ENCODE measurements at places on chromosomes 16 and 17.
A peak's percentile ranks its signal among the peaks of the same experiment; 100 is the strongest.

GRCh38 chr16:9061358-9061813 lies 30.1 kb upstream of the HAPSTR1 start:
- no peak for DNase-seq

DNA sequence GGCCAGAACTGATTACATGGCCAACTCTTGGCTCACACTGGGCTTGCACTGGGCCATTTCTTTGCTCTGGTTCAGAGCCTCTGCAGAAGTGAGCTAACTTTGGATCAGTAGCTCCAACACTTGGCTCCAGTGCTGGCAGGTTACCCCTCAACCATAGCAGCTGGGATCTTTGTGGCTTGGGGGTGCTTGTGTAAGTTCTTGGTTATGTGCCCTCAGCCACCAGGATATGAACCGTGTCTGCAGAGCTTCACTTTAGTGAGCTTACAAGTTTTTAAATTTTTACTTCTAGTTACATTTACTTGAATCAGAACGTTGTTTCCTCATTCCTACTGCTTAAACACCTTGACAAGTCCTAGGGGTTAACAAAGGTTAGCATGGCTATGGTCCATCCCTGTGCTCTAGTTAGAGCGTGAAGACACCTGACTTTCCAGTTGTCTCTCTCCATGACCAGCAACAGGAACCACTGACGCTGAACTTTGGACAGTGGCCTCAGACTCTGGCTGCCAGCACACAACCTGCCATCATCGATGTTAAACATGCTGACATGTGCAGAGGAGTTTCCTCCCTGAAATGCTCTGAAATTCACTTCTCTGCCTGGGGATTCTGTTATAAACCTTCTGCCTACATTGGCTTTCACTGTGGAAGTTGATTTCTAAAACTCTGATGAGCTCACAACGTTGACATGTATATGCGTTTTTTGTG lies 4.1 kb downstream of the PDF start:
- DNase-seq, result no peak

GRCh38 chr16:58464916-58465731 lies 34.8 kb upstream of the NDRG4 start:
- no peak for DNase-seq

GRCh38 chr17:33375103-33375502 lies 82.0 kb upstream of the ASIC2 start:
- DNase-seq, result no peak

GRCh38 chr16:89201439-89202377 lies 1.4 kb upstream of the SLC22A31 start:
- peak; percentile 81 for DNase-seq

DNA sequence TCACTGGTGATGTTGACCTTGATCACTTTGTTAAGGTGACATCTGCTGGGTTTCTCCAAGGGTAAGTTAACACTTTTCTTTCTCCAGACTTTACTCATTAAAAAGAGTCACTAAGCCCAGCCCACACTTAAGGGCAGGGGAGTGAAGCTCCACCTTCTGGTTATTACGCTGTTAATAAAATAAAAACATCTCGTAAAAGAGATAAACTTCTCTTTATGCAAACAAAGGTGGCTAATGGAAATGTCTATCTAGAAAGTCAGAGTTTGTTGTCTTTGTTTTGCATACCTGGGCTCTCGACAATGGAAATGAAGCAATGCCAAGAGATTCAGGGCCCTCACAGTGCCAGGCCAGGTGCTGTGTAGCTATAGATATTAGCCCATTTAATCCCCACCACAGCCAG lies 134.4 kb downstream of the ZFHX3 start:
- DNase-seq, result no peak

- no peak for DNase-seq
These were observed 24.5 kb upstream of the PHOSPHO1 start for GRCh38 chr17:49255125-49255524.

- no peak for DNase-seq
These were observed 1.7 kb downstream of the VWA3A start for GRCh38 chr16:22093996-22094395.

GRCh38 chr17:72498364-72499210 lies 377.8 kb downstream of the SOX9 start:
- no peak for DNase-seq

DNA sequence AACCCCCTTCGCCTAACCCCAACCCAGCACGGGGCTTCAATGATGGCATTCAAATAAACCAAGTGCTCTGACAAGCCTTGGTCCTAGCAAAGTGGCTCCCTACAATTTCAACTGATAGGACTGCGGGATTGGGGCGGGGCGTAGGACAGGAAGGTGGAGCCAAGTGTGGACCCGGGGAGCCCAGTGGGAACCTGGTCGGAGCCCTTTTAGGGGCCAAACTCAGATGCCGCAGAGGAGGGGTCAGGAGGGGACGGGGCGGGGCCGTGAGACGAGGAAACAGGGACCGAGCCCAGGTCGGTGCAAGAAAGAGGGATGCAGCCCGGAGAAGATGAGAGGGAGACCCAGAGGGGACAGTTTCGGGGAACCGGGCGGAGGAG lies 13.2 kb upstream of the CDIPT start:
- DNase-seq, result no peak

DNA sequence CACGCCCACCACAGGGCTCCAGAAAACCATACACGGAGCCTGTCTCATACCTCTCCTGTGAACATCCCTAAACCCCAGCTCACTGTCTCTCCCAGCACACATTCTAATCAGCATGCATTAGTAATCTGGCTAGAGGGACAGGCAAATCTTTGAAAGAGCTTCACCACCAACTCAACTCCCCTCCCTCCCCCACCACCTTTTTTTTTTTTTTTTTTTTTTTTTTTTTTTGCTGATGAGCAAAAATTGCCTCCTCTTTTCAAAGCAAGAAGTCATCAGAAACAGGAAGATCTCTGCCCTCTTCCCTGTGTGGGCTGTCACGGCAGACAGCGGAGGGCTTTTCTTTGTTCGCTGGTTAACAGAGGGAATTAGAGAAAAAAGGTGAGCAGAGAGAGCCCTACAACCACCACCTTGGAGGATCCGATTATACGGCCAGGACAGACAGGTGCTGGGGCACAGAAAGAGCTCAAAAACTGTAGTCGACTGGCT lies 19.9 kb downstream of the GAS7 start:
- no peak for DNase-seq

DNA sequence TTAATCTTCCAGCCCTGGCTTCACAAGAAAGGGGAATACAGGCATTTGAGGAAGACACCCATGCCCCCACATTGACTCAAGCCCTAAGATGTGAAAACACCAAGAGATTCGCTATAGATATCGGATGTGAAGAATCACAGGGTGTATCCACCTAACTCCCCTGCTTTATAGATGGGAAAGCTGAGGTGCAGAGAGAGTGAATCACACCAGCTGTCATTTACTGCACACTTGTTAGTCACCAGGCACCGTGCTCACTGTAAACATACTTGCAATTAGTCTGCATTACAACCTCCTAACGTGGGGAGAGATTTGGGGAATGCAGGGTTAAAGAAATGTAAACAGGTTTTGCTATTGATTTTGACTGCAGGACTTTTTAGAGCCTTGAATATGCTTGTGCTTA lies 325.5 kb downstream of the C16orf95 start:
- no peak for DNase-seq

All from stimulated activated CD4-positive, alpha-beta T cell treated with anti-CD3 and anti-CD28 coated beads, Interleukin-12 subunit alpha, Interleukin-12 subunit beta, amount 100 ng/mL, for 24 hours (primary cell).